WERI-Rb-1 (cell line): ENCODE measurements at places on chromosomes 11 and 22.

DNA sequence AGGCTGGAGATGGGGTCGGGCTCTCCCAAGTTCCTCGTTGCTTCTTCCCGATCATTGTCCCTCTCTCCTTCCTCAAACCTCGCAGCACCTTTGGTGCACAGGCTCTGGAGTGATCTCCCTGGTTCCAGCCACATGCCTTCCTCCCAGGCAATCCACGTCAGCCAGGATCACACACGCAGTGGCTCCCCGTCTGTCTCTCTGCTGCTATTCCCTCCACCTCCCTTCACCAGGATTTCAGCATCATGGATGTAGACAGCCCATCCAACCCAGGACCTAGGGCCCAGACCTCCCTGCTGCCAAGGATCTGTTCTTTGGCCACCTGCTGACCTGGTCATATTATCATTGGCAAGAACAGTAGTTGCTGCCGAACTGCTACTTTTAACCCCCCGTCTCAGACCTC is 40.1 kb downstream of the RBX1 start:
- no peak for DNase-seq

DNA sequence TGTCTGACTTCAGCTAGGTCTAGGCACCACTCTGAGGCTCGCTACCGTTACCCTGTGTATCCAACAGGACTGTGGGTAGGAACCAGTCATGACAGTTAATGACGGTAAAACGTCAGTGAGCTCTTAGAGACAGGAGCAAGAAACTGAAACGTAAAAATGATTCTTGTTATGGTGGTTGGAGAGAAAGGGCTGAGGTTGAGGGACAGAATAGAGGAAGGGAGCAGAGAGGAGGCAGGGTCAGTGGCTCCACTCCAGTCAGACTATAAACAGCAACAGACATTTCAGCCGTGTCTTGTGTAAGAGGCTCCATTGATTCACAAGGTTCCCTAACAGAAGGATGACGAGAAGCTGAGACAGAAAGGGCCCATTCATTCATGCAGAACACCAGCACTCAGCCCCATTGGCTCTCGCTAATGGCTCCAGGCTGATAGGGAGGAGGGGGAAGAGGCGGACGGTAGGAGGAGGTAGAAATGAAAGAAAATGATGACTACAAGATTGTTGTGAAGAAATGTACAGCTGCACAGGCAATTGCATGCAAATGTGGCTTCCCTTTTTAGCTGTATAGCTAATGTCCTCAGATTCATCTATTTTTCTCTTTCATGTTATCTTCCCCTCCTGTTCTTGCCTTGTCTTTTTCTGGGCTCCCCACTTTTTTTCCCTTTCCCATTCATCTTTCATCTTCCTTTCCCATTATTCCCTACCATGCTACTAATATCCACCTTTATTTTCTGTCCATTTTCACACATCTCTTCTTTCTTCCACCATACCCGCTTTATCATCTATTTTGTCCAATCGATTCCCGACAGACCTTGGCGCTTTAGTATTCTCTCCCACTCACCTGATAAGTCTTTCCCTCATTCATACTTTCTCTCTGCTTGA is 34.3 kb downstream of the ETS1 start:
- no peak for DNase-seq

DNA sequence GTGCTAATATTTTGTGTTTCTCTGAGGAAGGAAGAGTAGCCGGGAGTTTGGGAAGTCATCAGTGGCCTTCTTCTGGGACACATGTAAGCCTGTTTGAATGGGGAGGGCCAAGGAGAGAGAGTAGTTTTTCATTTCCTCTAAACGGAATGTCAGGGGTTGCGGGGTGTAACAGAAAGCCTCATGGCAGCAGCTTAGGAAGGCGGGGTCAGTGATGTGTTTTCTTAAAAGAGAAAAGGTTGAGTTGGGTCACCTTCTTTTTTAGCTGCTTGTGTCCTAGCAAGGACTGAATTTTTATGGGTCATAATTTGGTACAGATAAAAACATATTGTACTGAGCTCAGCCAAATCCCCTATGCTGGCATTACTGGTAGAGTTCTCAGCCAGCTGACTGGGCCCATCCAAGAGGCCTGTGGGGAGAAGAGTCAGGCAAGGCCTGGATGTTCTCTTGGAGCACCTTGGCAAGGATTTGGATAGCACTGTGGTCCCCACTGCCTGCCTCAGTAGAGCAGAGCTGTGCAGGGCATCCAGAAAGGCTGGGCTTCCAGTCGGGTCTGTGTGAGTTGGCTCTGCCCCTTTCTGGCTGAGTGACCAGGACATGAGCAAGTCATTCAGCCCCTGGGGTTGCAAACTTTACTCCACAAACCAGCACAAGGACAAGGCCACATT is 29.4 kb upstream of the NAV2 start:
- no peak for DNase-seq

- DNase-seq, result peak; percentile 40
Measured at GRCh38 chr22:18075720-18076497, 1.9 kb upstream of the PEX26 start.

DNA sequence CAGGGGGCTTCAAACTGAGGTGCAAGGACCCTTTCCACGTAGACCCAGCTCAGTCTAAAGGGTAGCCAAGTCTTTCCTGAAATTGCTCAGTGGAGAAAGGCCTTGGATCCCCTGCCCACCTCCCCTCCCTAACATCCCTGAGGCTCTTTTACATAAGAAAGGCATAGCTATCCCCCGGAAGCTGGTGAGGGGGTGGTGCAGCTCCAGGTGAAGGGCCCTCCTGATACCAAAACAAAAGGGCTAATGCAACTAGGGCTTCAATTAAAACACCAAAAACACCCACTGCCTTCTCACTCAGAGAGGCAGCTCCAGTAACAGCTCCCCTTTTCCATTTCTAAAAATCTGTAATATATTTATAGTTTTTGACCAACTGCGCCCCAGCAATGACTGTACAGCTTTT is 5.8 kb downstream of the SHANK2 start:
- DNase-seq, result no peak

- DNase-seq, result no peak
Measured at GRCh38 chr11:27281740-27282590, 81.0 kb downstream of the CCDC34 start.
